ENCODE measurements at places on chromosomes 2 and 18. TPM values are rescaled to one million over a fixed set of nuclear protein-coding genes. Genes with fewer than 3 reads are reported as not detected.
A peak's percentile ranks its signal among the peaks of the same experiment; 100 is the strongest.

RNU2-63P gene
- total RNA-seq, result not detected

DNA sequence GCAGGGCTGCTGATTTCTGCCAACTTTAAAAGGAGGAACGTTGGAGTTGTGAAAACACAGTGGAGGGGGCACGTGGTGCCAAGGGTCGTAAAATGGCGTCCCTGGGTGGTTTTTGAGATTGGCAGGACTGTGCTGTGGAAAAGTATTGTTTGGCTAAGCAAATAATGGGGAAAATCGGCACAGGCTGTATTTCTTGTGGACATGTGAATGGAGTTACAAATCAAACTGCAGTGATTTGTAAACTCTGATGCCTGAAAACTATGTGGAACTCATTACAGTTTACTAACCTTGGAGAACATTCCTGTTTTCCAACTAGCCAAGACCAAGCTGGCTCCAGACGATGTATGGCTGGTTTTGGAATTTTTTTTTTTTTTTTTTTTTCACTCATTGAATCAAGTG is 68.7 kb downstream of the KCTD1 start:
- DNase-seq, result no peak

DNA sequence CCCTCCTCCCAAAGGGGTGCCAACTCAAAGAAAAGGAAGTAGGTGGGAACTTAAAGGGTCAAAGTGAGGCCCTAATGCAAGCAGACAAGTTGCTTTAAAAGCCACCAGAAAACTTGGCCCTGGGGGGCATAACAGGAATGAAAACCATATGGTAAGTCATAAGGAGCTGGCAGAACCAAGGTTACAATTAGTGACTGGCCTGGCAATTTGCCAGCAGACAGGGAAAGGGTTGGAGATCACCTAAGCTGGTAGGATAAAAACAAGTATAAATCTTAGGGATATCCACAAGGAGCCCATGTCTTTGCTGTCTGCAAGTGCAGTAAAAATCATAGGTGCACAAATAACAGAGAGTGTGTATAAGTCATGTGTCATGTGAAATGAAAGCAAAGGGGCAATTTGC is 256.7 kb upstream of the LRRTM4 start:
- no peak for DNase-seq

GRCh38 chr2:222284466-222284865 is 14.3 kb downstream of the PAX3 start:
- no peak for DNase-seq

GRCh38 chr18:63290166-63290820 is 29.3 kb downstream of the BCL2 start:
- DNase-seq, result no peak

RESP18 gene
- not detected for total RNA-seq

DNA sequence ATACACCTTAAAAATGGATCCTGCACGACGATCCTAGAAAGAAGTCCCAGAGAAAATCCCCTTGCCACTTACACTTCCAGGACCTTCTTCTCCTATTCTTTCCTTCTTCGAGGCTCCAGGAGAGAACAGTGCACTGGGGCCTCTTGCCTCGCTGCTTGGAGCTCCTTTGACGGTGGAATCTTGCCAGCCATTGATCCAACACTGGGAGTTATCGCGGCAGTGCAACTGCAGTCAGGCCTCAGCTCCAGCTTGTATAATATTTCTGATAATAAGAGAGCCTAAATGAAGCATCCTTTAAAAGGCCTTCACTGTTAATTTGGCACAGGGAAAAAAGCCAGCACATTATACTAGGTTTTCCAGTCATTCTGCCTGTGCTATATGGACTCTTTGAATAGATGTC is 216.9 kb upstream of the PARD3B start:
- no peak for DNase-seq

DNA sequence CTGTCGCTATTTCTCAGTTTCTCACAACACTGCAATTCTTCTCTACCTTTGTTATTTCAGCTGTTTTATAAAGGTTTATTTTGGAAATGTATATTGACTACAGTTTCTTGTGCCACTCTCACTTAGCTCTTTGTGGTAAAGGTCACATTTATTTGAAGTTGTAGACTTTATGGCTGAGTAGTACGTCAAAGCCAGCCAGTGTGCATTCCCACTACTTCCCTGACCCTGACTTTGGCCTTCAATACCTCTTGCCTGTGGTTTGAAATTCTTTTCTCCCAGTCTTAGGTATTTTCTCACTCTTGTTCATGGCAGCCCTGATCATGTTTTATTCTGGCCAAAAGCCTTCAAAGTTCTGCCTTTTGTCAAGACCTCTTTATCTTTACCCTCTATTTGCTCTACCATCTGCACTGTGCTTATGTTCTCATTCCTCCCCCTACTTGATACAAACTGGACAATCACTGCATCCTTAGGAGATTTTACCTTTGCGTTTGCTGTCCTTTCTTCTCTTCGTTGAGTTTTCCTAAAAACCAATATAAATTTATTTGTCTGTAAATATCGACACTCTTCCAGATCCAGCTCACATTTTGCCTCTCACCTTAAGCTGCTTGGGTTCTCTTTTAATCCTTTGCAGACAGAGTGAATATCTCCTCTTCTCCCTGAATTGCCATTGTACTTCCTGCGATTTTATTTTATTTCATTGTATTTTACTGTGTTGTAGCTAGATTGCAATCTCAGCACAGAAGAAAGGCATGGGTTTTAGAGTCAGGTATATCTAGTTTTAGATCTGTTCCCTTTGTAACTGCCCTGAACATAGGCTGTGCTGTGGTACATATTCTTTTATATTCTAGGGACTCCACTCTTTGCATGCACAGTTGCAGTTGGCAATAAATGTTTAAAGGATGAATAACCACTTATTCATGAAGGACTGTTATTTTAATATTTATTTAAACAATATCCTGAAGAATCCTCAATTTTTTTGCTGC is 31.2 kb downstream of the GULP1 start:
- DNase-seq, result no peak

DNA sequence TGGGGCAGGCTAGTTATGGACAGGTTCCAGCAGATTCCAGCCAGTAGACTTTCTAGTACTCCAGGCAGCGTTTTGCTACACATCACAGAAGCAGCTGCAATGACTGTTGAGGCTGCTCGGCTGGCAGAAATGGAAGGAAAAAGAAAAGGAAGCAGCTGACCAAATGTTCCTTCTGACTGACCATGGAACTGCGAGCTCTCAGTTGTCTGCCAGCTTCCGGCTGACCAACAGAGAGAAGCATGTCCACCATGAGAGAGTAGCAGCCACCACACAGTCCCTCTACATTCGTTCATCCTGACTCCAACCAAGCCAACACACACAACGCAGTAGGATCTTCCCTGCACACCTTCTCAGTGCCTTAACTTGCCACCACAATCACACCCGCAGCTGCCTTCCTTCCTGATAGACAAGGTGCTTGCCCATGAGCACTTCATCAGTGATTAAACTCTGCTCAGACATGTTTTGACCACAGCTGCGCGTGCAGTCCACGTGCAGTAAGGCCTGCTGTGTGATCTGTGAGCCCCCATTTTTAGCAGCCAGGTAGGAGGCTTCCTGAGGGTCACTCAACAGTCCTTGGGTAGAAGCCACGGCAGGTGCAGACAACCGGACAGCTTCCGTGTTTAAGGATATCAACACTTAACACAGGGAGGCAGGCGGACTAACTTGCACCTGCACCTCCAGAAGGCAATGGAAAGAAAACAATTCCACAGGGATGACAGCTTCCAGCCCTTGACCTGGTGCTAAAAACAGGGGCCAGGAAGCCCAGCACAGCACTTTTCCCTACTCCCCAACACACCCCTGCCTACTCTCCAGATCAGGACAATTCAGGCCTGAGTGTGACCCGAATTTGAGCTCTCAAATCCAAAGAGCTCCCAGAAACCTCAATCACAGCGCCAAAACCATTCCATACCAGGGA is 996 bp downstream of the TGFBRAP1 start:
- no peak for DNase-seq

GBX2 gene
- total RNA-seq, result not detected

- DNase-seq, result no peak
Observed at GRCh38 chr2:180705551-180705950, 274.9 kb upstream of the UBE2E3 start.

DNA sequence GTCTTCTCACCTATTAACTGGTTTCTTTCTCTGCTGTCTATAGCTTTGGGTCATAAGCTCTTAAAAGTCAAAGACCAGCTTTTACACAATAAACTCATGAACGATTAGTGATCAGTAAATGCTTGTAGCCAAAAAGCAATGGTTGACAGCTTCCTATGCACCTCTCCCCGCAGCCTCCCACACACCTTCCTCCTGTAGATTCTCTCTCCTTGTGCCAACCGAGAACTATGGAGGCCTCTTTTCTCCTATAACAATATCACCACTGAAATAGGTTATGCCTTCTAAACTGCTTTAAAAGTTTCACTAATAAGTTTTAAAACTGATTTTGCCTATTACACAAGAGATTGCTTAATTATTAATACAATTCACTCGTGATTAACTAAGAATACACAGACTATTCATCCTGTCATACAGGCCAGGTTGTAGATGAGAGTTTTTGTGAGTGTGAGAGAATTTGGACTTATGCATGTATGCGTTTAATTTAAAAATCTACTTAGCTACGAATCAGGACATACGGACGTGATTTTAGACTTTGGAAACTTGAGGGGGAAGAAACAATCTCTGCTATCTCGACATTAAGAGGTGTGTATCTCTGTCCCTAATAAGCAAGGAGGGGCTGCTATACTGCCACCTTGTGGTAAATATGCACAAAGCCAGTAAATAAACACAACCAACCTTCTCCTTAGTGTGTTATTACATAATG is 229.1 kb upstream of the RBBP8 start:
- DNase-seq, result no peak

- DNase-seq, result peak; percentile 84
Observed at GRCh38 chr2:69306822-69307578, 80.0 kb downstream of the GFPT1 start.

EFEMP1 gene
- 188 TPM for total RNA-seq

DNA sequence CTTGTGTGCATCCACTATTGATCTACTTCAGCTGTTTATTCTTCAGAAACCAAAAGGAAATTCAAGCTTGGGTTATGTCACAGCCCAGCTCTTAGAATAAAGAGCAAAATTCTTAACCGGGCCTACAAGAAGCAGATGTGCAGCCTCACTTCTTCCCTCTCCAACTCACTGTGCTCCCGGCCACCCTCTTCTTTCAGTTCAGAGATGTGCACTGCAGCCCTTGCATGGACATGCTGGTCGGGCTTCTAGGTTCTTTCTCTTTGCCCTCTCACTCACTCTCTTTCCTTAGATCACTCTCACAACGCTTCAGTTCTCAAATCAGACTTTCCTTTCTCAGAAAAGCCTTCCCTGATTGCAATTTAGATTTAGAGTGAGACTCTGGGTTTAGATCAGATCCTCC is 104.1 kb downstream of the CHN1 start:
- peak; percentile 9 for DNase-seq

THAP4 gene
- total RNA-seq, result 68.6 TPM

DNA sequence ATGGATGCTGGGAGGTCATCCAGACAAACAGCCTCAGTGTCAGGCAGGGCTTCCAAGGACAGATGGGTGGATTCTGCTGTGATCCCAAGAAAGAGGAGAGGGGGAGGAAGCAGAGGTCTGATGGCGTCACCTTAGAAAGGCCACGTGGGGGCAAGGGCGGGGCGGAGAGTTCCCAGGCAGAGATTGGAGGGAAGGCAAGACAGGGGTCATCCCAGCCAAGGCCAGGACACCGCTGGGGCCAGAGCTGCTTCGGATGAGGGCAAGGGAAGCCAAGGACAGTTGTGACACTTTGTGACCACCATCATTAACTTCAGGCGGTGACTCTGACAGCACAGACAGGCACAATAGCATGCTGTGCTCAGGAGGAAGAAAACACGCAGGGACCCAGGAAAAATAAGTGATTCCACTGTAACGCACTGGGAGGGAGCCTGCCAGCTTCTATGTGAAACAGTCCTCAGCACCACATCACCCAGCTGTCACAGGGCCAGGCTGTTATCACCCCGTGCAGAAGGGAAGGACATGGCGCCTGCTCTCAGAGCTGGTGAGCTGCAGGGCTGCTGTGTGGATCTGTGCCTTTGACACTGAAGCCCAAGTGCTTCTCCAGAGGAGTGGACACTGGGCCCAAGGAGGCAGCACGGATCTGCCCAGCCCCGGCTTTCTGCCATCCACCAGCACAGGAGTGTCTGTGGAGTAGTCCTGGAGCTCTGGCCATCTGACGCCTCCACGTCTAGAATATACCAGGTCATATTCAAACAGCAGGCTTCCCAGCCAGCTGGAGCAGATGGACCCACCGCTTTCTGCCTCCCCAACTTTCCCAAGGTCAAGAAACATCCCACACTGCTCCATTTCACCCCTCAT is 204.1 kb downstream of the NDUFA10 start:
- DNase-seq, result peak; percentile 59

- peak; percentile 48 for DNase-seq
Observed at GRCh38 chr2:133265432-133265949, 302.8 kb downstream of the NCKAP5 start.

DNA sequence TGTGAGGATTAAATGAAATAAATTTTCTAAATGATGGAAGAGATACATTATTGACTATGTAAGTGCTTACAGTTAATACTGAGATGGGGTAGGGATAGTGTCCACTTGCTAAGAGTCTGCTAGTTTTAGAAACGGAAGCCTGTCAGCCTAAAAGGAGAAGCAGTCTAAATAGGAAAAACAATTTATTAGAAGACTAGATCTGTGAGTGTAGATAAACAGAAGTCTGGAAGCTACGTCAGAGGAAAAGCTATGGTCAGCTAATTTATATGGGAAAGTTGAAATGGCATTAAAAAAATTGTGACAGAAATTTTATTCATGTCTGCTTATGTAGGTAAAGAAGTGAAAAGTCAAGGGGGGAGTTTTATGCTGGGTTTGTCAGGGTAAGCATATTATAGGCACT is 1338.4 kb upstream of the CHAC2 start:
- DNase-seq, result no peak

- no peak for DNase-seq
Observed at GRCh38 chr18:63736876-63737275, 34.1 kb downstream of the SERPINB11 start.

- no peak for DNase-seq
Observed at GRCh38 chr2:40164736-40165508, 287.0 kb downstream of the SLC8A1 start.

DNA sequence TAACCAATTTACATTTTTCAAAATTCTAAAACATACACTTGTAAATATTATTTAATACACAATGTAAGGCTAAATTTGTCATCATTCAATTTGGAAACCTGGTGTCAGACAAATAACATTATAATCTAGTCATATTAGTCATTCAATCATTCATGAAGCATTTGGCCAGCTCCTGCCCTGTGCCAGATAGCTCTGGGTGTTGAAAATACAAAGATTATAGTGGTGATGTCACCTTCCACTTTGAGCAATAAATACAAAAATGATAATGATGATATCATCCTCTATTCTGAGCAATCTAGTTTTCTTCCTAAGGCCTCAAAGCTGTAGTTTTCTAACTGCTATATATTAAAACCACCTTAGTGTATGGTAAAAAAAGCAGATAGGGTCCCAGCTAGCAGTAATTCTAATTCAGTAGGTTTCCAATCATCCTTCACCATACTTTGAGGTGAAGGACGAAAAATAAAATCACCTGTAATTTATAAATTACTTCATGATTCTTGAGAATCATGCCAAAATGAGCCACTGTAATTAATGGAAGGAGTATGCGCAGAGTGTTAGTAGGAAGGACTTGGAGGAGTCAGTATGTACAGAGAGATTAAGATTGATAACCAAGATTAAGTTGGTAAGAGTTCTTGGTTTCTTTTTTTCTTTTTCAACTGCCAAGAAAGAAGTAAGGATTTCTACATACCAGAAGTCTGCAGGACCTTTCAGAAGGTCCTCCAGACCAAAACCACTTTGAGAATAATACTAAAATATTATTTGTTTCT is 23.2 kb downstream of the MEMO1 start:
- peak; percentile 31 for DNase-seq

Data from heart left ventricle (tissue), 16 donors.